Activated gamma-delta T cell treated with Interleukin-2 at 50 U/mL for 16 hours (primary cell): ENCODE measurements at places on chromosomes 2 and 18.

DNA sequence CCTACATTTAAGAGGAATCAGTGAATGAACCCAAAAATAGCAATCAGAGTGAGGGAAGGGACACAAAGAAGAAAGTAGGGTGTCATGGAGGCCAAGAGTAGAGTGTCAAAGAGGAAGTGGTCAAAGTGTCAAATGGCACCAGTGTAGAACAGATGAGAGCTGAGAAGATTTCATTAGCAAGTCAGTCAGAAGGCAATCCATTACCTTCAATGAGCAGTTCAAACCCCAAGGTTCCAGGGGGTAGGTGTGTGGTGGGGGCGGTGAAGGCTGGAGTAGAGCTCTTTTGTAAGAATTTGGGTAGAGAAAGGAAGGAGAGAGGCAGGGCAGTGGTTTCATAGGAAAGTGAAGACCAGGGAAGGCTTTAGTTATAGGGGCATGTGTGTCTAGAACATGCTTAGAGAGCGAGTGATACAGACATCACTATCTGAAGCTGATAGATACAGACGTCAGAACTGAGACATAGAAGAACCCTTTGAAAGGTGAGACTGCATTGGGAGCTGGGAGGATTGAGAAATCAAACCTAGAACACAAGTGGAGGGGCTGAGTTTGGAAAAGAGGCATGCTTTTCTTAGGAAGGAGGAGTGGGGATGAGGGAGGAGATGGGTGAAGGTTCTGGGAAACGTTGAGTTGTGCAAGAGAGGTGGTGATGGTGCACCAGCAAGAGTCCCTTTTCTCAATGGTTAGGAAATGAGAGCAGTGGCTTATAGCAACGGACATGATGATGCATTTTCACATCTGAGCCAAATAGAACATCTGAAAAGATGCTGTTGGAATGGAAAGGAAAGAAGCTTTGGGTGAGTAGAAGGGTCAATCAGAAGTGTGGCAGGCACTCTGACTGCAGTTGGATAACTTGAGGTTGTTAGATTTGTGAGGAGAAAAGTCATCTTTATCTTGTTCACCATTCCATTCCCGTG is 48.9 kb upstream of the IL1RL1 start:
- DNase-seq = no peak

- no peak for DNase-seq
Measured at GRCh38 chr18:52465391-52465790, 125.4 kb downstream of the DCC start.

- no peak for DNase-seq
Measured at GRCh38 chr2:26740890-26741302, 23.2 kb upstream of the SLC35F6 start.

DNA sequence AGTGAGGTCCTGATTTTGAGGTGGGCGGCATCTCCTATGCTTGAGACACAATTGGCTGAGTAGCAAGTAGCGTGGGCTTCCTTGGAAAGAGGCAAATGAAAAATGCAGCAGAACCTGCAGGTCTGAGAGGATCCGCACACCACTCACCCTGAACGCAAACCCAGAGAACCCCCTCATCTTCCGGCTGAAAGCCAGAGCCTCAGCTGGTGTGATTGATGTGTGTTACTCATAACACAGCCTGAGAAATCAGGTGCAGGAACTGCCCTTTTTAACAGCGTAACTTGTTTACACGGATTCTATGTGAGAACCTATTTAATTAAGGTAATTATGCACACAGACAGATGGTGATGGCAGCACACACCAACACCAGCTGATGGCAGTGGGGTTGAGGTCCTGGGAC is 123.4 kb downstream of the MRO start:
- no peak for DNase-seq

- no peak for DNase-seq
Measured at GRCh38 chr2:26269571-26270158, 24.9 kb downstream of the HADHB start.

- DNase-seq = no peak
Measured at GRCh38 chr2:25190536-25190935, 22.2 kb upstream of the POMC start.

GRCh38 chr2:138445227-138445626 is 56.3 kb upstream of the SPOPL start:
- no peak for DNase-seq

GRCh38 chr2:84700006-84700405 is 180.9 kb downstream of the TRABD2A start:
- DNase-seq = no peak

GRCh38 chr2:187642498-187642897 is 88.3 kb upstream of the TFPI start:
- no peak for DNase-seq

- DNase-seq = no peak
Measured at GRCh38 chr2:159206736-159207380, 79.6 kb downstream of the WDSUB1 start.

GRCh38 chr2:158619496-158619895 is 162.7 kb downstream of the PKP4 start:
- no peak for DNase-seq

- no peak for DNase-seq
Measured at GRCh38 chr2:10230499-10230898, 72.2 kb upstream of the HPCAL1 start.

DNA sequence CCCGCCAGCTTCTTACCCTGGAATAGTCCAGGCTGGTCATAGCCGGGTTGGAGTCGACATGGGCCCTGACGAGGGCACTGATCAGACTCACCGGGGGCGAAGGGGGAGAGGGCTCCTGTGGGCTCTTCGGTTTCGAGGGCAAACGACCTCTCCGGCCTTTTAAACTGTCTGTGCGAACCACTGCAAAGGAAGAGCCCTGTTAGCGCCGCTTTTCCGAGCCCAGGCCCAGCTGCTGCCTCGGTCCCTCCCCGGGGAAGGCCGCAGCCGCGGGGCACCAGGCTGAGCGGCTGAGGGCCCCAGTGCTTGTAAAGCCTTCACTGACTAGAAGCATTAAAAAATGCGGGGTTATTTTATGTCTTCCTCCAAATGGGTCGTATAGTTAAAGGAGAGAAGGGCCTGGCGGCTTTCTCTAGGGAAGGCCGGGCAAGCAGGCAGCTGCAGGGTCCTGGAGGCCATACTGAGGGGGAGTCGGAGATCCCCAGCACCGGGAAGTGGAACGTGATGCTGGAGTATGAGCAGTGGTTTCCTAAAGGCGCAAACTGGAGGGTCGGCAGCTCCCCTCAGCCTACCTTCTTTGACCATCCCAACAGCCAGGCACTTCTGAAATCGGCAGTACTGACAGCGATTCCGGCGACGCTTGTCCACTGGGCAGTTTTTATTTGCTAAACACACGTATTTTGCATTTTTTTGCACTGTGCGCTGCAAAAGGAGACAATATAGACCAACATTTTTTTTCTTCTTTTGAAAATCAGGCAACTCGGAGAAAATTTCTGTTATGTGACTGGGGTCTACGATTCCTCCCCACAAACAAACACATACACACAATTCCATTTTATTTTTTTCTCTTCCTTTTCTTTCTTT is 4.5 kb downstream of the NR4A2 start:
- no peak for DNase-seq

GRCh38 chr2:238638982-238639628 is 208.8 kb upstream of the TWIST2 start:
- no peak for DNase-seq

DNA sequence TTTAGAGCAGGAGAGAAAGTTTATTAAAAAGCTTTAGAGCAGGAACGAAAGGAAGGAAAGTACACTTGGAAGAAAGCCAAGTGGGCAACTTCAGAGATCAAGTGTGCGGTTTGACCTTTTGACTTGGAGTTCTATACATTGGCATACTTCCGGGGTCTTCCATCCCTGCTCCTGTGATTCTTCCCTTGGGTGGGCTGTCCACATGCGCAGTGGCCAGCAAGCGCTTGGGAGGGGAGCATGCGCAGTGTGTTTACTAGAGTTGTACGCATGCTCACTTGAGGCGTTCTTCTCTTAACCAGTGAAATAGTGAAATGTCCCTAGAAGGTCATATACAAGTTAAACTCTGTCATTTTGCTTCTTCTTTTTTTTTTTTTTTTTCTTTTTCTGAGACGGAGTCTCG is 56.9 kb upstream of the ZNF532 start:
- DNase-seq = no peak

GRCh38 chr2:206045251-206045650 is 40.7 kb downstream of the INO80D start:
- DNase-seq = no peak

DNA sequence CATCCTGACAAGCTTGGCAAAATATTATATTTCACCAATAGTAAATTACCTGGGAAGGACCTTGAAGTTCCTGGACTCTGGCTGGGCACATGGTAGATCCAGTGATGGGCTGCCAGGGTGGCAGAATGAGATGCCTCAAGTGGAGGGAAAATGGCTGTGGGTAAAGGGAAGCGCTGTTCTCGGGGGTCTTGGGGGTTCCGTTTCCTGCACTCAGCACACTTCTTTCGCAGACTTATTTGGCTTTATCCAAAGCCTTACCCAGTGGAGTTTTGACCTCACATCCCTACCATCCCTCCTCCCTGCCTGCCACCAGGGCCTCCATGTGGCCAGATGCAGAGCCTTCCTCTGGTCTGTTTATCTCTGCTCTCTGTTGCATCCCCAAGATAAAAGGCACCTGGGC is 654.9 kb upstream of the HS6ST1 start:
- DNase-seq = no peak

- DNase-seq = no peak
Measured at GRCh38 chr2:80012061-80012460, 292.5 kb downstream of the LRRTM1 start.

DNA sequence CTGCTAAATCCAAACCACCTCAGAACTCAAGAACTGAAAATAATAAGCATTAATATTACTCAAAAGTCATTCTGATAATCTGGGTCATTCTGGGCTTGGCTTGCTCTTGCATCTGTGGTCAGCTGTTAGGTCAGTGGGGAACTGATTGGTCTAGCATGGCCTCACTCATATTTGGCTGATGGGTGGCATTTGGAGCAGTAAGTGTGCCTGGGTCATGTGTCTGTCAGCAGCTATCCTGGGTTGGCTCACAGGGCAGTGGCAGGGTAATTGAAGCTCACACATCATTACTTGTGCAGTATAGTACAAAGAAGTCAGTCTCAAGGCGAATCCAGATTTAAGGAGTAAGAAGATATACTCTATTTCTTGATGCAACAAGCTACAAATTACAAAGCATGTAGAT is 9.6 kb downstream of the RPL37A start:
- DNase-seq = no peak

DNA sequence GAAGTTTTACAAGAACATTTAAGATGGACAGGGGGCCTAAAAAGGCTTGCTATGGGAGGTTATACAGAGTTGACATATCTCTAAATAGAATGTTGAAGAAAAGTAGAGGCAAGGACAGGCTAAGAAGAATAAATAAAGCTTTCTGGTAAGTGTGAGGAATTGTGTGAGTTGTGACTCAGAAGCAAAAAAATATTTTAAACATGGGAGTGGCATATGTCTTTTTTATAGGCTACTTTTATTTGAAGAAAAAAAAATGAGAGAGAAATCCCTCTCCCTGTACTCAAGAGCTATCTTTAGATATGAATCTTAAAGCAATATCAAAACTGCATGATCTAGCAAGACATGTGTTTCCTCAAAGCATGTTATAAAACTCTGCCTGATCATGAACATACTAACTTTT is 41.1 kb downstream of the RAB3GAP1 start:
- DNase-seq = no peak

- peak; percentile 64 for DNase-seq
Measured at GRCh38 chr2:108965540-108966289, 23.3 kb downstream of the EDAR start.

DNA sequence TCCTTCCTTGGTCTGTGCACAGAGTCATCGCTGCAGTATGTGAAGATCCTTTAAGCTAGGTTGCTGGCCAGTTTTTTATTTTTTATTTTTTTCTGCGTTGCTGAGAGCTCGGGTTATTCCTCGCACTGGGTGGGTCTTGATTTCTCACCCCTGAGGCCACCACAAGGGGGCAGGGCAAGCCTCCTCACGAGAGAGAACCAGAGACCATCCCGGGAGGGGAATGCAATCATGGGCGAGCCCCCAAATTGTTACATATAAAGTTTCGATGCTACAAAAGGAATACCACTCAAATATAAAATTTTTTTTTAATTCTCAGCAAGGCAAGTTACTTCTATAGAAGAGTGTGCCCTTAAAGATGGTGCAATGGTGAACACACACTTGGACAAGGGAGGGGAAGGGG is 24.9 kb downstream of the HTR2B start:
- DNase-seq = no peak

GRCh38 chr2:152189622-152190495 is 14.3 kb upstream of the STAM2 start:
- no peak for DNase-seq

DNA sequence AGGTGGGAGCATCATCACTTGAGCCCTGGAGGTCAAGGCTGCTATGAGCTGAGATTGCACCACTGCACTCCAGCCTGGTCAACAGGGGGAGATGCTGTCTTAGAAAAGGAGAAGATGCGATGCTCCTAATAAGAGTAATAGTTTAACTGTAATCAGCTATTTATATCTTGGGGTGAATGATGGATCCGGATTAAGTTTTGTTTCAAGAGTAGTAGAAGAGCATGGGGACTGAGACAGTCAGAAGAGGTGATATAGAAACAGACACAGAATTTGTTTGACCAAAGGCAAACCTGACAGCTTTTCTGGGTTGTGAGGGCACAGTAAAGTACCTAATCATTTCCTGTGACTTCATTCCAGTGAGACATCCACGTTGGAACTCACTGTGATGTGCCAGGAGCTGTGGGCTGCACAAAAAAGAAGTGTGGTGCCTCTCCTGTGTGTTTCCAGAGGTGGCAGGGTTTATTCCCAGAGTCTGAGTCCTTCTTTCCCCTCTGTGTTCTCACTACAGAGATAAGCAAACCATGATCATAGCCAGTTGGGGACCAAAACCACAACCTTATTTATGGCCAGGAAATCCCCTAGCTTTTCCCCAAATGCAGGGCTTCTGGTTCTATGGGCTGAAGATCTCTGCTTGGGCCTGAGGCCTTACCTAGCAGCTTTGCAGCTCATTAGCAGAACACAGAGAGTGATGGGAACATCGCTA is 113.7 kb downstream of the XRCC5 start:
- DNase-seq = no peak

DNA sequence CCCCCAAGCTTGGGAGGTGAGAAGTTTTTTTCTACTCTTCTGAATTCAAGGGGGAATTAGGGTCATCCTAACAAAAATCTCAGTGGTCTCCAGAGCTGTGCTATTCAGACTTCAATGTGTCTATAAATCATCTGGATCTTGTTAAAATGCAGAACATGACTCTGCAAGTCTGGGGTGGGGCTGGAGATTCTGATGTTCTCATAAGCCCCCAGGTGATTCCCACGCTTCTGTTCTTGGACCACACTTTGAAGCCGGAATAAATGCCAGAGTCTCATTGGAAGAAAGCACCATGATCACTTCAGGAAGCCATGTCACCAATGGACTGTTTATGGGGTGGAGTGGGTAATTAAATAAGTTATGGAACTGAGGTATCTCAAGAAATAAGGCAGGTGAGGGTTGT is 22.2 kb upstream of the SLC16A14 start:
- no peak for DNase-seq

- DNase-seq = no peak
Measured at GRCh38 chr2:218429911-218430692, 11.2 kb downstream of the VIL1 start.

GRCh38 chr2:232633413-232634205 is at the start of gene EFHD1:
Gene EFHD1 (plus strand): TSS chr2:232633604. CDS start chr2:232633705, 101 bp downstream.
- DNase-seq = peak; percentile 39
